ENCODE measurements at places on chromosomes 1 and 21. TPM values are rescaled to one million over a fixed set of nuclear protein-coding genes. Genes with fewer than 3 reads are reported as not detected.

DNA sequence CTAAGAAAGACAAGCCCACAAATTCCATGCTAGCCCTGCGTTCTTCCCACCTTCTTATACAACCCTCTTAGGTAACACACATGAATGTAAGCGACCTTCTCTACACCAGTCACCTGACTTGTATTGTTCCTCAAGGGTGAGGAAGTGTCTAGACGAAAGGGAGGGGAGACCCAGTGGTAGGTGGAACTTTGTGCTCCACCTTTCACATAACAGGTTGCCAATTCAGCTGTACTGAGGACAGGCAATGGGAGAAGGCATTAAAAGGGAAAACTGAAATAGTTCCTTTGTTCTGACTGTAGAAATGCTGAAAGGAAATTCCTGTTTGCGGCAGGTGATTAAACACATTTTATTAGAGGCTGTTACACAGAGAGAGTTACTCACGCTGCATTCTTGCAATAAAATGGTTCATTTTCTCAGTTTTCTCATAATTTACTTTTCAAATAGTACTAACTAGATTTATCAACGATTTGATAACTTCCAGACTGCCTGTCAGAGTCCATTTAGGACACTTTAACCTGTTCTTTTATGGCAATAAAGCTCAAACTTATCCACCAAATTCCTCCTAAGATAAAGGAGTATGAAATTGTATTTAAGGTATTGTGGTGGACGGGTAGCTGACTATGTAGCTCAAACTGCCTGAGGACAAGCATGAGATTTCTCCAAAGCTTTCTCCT lies 17.8 kb upstream of the CHRM3 start:
- DNase-seq, result no peak

The NCMAP gene
- total RNA-seq, result not detected

DNA sequence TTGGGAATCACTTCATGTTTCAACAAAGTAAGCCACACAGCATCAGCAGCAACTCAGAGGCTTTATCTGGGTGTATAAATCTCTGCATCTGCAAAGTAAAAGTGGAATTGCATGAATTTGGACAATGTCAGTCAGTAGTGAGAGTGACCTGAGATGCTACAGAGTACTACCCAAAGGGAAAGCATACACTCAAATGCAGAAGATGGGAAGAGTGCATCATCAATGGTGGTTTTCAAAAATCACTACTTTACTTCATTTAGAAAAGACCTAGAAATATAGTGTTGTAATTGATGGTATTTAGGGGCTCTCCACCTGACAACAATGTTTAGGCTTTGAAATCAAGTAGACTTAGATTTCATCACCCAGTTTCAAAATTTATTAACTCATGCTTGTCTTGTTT lies 24.5 kb upstream of the PKN2 start:
- no peak for DNase-seq

The KRTAP7-1 gene
- not detected for total RNA-seq

The HLX gene
- total RNA-seq, result 2.4 TPM

- DNase-seq, result no peak
These were observed 67.2 kb upstream of the SCAF4 start for GRCh38 chr21:31798842-31799704.

The C1orf210 gene
- total RNA-seq, result not detected

The TMPRSS15 gene
- total RNA-seq, result not detected

The DNTTIP2 gene
- total RNA-seq, result 39.2 TPM

GRCh38 chr1:202112859-202113689 lies 9.6 kb upstream of the GPR37L1 start:
- peak; percentile 13 for DNase-seq

DNA sequence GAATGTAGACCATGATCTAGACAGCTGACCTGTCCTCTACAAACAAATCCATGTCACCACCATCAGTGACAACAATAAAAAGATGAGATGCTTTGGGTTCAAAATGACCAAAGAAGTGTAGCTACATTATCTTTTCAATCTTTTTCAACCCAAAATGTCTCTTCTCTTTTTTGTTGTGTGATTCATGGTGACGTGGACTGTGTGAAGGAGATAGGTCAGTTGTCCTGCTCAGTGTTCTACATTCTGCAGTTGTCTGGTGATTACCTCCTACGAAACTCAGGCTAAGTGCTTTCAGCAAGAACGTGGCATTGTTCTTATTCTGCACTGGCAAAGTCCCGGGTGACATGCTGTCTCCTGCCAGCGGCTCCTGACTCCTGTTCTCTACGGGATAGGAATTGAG lies 73.1 kb downstream of the PRKAB2 start:
- DNase-seq, result peak; percentile 32

DNA sequence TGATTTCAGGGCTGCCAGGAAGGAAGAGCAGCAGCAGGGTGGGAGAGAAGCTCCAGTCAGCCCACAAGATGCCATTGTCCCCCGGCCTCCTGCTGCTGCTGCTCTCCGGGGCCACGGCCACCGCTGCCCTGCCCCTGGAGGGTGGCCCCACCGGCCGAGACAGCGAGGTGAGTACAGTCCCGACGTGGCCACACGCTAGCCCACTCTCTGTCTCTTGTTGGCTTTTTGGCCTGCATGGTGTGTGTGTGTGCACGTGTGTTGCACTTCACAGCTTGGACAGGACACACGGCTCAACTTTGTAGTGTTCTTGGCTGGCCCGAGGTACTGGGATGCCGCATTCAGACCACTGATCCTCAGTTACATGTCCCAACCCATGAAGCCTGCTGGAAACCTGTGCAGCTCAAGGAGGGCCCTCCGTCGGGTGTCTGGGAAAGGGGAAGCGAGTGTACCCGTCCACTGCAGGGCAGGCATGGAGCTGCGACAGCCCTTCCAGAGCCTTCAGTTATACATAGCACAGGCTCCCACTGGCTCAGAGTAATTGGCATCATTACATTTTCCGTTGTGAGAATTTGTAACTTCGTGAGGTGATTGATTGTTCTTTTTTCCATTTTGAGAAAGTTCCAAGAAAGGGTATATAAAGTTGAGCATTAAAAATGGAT lies 454 bp downstream of the CORT start:
- DNase-seq, result no peak

DNA sequence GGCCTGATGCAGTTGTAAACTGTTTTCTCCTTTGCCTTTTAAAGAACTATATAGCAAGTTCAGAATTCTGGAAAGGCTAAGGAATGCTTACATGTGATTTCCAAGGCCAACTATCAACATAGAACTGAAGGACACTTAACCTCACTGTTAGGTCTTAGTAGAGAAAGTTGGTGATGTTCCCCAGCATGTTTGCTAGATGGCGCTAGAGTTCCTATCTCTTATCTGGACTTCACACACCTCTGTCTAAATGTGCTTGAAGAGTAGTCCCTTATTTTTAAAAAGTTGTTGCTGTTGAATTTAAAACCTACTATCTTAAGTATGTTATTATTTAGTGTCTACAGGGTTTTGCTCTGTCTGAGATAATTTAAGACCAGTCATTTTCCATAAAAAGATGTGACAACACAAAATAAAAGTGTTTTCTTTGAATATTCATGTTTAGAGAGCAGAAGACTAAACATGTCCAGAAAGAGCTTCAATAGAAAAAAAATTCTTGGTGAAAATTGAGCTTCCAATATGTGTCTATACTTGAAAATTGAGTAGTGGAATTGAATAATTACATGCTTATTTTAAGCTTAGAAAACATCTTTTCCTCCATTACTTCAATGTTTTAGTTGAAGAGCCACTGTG lies 237.3 kb downstream of the S1PR1 start:
- no peak for DNase-seq

DNA sequence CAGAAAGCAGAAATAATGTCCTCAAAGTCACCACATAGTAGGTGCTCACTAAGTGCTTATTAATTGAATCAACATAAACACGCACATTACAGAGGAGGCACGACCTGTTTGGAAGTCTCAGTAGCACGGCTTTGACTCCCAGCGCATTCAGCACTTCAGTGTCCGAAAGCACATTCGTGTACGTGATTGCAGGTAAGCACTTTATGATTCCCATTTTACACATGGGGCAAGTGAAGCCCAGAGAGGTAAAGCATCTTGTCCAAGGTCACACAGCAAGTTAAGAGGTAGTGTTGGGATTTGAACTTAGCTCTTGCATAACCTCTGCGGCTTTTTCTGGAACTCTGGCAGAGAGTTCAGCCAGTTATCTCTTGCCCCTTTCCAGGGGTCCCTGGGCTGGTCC lies 85.2 kb upstream of the WNT4 start:
- no peak for DNase-seq

The MROH7 gene
- total RNA-seq, result not detected

The SPRR1B gene
- total RNA-seq, result not detected

The TMEM200B gene
- total RNA-seq, result 0.17 TPM

DNA sequence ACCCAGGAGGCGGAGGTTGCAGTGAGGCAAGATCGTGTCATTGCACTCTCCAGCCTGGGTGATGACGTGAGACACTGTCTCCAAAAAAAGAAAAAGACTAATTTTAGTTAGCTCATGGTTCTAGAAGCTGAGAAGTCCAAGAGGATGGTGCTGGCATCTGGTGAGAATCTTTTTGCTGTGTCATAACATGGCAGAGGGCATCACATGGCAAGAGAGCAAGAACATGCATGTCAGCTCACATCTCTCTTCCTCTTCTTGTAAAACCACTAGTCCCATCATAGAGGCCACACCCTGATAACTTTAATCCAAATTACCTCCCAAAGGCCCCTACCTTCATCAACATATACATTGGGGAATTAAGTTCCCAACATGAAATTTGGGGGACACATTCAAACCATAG lies 13.8 kb upstream of the CNN3 start:
- DNase-seq, result no peak

All from LHCN-M2 (cell line).